ENCODE measurements at places on chromosomes 3 and 15.

- DNase-seq = no peak
Observed at GRCh38 chr3:137325170-137325569, 367.4 kb downstream of the IL20RB start.

DNA sequence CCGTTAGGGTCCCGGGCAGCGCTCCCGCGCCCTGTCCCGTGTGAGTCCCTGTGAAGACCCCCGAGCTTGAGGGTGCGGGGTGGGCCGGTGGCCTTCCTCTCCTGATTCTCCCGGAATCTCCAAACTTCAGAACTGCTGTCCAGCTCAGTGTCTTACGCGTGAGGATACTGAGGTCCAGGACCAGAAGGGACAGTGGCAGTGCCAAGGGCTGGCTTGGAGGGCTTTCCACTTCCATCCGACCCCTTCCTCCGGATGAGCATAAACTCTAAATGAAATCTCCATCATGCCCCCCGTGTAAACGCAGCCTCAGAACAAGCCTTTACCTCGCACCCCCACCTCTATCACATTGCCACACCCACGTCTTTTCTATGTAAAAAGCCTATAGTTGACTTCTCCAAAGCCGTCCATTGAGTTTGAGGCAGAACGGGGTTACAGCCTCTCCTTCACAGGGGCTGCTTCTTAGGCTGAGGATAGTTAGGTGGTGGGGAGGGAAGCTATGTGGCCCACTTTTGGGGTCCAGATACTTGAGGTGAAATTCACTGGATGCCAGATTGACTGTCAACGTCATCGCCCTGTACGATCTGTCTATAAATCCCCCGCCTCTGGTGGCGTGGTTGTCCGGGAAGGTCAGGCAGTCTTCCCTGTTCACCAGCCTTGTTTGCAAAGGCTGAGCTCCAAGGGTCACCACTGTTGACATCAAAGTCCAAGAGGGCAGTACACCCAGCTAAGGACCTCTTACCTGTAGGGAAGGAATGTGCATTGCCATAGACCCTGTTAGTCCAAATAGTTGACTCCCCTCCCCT, 1.1 kb downstream of the EDEM1 start:
- DNase-seq = no peak

DNA sequence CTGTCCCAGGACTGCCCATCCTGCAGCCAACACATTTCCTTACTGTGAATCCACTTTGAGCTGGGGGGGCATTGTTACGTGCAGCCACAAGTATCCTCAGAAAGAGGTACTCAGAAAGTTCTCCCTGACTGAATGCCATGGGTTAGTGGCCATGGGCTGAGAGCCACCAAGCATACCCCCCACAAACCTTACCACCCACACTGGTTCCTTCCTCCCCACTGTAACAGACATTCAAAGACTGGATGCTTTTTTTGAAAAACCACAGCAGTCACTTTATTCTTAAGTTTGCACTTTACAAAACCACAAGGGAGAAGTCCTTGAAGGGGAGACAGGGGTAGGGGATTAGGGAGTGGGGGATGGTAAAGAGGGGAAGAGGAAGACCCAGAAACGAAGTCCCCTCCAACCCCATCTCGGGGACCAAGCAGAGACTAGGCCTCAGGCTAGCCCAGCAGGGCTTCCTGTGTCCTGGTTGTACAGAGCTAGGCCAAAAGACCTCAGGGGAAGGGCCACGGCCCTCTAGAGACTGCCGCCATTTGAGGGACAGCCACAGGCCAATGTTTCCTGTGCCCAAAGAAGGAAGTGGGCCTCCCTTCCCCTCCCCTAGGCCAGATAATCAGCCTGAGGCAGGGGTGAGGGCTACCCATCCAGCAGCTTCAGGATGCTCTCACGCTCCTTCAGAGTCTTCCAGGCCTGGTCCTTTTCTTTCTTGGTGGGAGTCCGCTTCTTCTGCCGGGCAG, 10.1 kb upstream of the CAMK1 start:
- DNase-seq = no peak

GRCh38 chr3:138854204-138854603, 19.5 kb upstream of the PIK3CB start:
- DNase-seq = no peak

DNA sequence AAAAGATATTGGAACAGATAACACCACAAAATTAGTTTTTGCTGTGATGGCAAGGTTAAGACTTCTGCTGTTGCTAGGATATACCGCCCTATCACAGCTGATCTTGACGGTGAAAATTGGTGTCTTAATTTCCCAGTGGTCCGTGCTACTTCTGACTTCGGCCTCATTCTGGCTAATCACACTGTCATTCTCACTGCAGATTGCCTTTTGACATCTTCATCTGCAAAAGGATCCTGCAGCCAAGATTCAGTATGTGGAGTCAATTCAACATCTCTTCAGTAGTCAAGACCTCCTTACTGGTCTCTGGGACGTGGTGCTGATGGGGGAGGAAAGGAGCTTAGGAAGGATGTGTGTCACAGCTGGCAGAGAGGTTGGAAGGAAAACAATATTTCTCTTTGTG, 438.6 kb downstream of the WDR72 start:
- no peak for DNase-seq

- DNase-seq = no peak
Observed at GRCh38 chr15:60087561-60087960, 83.5 kb downstream of the FOXB1 start.

- no peak for DNase-seq
Observed at GRCh38 chr3:29427266-29428103, 146.6 kb downstream of the RBMS3 start.

GRCh38 chr3:331881-332280, 135.3 kb downstream of the CHL1 start:
- no peak for DNase-seq

- DNase-seq = no peak
Observed at GRCh38 chr3:44074181-44074580, 167.5 kb upstream of the TOPAZ1 start.

DNA sequence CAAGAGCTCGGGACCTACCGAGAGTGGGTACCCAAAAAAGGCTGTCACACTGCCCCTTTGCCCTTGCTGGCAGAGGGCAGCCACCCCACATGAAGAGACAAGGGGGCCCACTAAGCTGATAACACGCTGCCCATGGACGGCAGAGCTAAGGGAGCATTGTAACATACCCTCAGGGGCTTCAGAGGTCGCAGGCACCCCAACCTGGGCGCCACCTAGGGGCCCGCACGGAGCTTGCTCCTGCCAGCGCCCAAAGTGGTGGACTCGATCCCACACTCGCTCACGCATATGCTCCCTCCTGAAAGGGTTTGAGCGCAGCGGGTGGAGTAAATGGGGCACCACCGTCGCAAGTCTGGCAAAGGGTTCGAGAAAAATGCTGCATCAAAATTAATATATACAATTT, 975.4 kb downstream of the ZPLD1 start:
- DNase-seq = no peak

DNA sequence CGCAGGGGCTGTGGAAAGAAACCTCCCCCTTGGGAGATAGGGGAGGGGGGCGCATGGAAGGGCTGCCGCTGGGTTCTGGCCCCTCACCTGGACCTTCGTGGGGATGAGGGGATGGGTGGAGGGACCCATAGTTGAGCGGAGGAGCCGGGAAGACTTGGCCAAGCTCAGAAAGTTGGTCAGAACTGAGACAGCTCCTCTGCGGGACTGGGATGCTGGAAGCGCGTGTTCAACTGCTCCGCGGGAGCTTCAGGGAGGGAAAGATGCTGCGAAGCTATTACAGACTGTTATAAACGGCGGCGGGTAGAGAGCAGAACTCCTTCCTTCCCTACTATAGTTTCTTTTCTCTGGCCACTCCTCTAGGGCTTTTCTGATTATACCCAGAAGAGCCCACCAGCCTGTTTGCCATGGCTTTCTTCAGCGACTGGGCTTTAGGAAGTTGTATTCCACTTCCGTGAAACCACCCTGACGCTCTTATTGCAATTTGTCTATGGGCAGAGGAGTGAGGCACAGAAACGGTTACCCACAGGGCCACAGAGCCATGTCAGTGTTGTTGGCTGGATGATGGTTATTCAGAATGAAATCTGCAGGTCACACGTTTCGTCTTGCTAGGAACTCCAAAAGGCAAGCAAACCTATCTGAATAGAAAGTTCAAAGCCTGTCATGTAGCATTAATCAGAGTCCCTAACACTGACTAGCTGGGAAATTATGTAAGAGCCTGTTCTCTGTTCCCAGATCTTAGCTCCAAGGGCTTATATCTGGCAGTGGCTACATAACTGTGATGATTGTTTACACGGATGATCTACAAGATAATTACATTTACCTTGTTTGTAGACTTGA, 1.1 kb downstream of the SYNPR start:
- DNase-seq = no peak

DNA sequence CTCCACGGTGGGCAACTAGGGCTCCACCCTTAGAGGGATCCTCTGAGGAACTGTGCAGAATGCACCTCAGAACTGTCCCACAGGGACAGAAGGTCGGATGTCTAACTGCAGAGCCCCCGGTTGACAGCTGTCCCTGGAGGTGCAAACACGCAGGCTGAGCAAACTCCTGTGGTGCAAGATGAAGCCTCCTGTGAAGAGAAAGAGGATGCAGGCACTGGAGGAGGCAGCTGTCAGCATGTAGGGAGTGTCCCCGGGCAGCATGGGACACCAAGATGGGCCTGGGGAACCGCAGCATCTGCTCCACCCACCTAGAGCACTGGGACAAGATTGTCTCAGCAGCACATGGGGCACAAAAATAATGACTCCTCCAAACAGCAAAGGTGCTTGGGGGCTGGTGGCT, 258.9 kb downstream of the ABHD5 start:
- DNase-seq = no peak

DNA sequence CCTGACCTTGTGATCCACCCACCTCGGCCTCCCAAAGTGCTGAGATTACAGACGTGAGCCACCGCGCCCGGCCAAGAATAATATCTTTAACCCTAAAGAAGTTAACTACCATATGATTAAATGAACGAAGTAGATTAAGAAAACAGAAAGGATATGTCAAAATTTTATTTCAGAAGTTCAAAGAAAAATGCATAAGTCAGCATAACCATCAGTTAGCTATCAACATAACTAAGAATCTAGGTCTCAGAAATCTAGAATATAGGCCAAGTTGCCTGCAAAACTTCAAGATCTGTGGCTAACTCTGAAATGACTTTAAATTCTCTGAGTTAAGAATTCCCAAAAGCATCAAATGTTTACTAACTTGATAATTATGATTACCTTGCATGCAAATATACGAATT, 38.0 kb downstream of the INO80 start:
- no peak for DNase-seq

DNA sequence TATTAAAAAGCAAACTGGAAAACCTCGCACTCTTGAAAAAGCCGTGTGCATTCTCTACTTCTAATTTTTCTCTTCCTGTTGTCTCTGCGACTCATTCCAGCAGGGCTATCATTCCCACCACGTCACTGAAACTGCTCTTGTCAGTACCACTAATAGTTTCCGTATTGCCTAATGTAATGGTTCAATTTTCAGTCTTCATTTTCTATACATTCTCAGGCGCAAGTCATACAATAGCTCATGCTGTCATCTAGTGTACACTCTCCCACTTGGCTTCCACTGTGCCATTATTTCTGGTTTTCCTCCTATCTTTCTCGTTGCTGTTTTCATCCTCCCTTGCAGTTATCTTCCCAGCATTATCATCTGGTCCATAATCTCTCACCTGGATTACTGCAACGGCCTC, 160.2 kb downstream of the SPATA16 start:
- DNase-seq = no peak

GRCh38 chr3:67294341-67294740, 296.2 kb downstream of the KBTBD8 start:
- DNase-seq = no peak

DNA sequence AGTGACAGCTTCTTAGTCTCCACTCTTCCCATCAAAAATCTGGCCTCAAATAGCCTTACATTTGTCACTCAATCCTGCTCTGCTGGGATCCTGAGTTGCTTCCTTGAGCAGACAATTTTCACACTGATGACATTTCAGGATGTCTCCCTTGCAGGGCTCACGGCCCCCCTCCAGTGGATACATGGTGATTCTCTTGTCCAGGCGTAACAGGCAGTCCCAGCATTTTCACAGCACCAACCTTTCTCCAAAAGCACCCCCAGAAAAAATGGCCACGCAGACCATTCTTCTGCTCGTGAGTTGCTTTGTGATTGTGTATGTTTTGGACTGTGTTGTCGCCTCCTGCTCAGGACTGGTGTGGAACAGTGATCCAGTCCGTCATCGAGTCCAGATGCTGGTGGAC, 47.4 kb upstream of the WNT7A start:
- no peak for DNase-seq

- no peak for DNase-seq
Observed at GRCh38 chr3:179402963-179403362, 48.3 kb downstream of the GNB4 start.

GRCh38 chr3:46742992-46743585, 25.4 kb upstream of the PRSS50 start:
- DNase-seq = no peak

DNA sequence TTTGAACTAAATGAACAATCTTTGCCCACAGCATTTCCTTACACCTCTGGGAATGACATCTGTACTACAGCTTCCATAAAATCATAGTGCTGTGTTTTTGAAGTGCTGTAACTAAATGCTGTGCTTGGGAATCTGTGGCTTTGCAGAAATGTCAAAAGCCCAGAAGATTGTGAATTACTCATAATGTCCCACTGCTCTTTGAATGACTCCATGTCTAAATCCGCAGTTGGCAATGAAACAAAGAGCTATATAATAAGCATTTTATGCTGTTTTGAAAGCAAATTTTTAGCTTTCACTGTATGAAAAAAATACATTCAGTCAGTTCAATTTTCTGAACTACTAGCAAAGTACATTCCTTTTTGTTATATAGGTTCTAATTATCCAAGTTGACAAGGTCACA, 88.6 kb upstream of the ADAMTS17 start:
- DNase-seq = no peak

GRCh38 chr3:11913316-11913715, 66.6 kb upstream of the TAMM41 start:
- DNase-seq = no peak

DNA sequence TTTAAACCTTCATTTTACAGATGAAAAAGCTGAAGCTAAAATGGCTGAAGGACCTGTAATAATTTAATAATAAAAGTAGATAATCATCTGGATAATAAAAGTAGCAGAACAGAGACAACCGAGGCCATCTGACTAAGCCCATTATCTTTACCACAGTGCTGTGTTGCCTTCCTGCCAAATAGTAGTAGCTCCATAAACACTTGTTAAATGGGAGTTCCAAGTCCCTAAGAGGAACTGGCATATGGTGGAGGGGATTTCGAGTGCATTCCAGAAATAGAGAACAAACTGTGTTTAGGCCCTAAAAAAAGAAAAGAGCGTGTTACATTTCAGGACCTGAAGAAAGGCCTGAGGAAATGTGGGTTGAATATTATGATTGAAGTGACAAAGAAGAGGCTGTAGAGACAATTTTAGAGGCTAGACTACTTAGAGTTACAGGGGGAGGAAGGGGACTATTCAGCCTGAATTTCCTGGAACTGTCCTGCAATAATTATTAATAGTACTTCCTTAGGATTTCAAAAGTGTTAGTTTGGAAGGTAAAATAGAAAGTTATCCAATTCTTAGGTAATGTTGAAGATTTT, 424.3 kb downstream of the ROBO2 start:
- no peak for DNase-seq
